GM10248 (cell line): ENCODE measurements at places on chromosomes 11 and 22.
A peak's percentile ranks its signal among the peaks of the same experiment; 100 is the strongest.

DNA sequence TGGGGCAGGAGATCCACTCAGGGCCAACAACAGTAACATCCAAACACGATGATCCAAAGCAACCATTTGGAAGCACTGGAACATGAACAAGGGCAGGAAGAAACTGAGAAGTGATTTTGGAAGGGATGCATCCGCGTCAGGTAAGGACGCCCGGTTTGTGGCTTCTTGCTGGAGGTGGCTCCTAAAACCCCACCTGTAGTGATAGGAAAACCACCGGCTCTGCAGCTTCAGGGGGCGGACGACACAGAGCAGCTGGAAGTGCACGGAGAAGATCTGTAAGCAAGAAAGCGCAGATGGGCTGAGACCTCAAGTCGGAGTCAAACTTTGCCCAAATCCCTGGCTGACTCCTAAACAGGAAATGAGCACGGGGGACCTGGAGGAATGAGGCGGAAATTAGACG, 1066.1 kb downstream of the BRD1 start:
- no peak for DNase-seq

DNA sequence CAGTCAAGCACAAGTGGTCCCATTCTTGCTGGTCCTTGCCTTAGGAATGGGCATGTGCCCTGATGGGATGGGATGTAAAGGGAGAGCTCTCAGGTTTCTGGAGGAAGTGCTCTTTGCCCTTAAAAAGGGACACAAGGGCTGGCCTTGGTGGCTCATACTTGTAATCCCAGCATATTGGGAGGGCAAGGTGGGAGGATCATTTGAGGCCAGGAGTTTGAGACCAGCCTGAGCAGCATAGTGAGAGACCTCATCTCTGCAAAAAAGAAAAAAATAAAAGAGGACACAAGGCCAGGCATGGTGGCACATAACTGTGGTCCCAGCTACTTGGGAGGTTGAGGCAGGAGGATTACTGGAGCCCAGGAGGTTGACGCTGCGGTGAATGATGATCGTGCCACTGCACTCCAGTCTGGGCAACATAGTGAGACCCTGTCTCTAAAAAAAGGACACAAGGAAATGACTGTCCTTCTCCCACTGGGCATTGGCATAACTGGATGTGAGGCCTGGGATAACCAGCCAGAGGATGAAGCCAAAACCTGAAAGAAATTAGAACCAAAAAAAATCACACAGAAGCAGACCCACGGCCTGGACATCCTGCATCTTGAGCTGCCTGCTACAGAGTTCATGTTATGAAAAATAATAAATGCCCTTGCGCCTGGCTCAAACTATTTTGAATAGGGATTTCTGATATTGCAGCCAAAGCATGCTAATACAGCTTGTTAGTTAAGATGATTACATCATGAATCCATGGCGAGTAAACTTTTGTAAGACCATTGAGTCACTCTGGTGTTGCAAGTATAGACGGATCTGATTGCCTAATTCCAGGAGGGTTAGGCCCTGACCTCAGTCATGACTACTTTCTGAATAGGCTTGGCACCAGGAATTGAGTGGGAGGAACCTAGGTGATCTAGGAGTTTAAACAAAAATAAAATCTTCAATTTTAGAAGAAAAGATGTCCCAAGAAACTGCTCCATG, 12.9 kb upstream of the CRKL start:
- DNase-seq: no peak

DNA sequence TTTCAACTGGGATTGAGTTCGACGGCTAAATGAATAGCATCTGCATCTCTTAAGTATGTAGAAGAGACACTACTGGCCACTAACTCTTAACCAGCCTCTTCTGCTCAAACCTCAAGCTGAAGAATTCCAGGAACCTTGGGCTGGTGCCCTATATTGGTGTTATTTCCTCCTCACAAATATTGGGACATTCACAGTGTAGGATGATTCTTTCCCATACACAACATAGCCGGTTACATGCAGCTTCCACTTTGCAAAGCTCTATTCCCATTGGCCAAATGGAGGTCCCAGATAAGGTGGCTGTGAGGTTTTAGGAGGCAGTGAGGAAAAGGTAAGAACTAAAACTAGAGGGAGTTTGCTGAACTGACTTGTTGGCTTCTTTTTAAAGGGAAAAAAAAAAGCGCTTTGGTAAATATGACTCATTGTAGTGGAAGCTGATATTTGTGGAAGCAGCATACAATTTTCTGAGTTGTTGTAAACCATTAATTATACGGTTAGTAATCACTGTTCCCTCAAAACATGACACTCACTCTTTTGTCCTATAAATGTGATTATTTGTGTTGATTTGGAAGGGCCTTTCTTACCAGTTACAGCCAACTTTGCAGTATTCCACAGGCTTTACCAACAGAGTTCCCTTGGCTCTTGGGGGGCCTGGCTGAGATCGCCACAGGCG, 17.6 kb downstream of the C22orf31 start:
- no peak for DNase-seq

DNA sequence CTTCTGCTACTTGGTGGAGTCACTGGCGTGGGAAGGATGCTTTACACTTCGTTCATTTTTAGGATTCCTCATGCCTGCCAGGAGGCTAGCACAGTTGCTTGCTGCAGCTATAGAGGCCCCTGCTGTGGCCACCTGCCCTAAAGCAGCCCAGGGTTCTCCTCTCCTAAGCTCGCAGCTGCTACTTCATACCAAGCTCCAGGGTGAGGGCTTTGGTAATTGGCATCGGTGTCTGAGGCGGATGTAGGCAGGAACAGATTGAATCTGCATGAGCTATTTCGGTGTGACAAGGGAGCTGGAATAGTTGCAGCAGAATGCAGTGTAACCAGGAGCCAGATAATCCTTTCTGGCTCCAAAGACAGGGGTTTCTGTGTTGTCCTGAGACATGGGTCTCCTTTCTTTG, 133.1 kb downstream of the MICAL2 start:
- no peak for DNase-seq

GRCh38 chr11:44698252-44698912, 28.4 kb upstream of the TSPAN18 start:
- no peak for DNase-seq

DNA sequence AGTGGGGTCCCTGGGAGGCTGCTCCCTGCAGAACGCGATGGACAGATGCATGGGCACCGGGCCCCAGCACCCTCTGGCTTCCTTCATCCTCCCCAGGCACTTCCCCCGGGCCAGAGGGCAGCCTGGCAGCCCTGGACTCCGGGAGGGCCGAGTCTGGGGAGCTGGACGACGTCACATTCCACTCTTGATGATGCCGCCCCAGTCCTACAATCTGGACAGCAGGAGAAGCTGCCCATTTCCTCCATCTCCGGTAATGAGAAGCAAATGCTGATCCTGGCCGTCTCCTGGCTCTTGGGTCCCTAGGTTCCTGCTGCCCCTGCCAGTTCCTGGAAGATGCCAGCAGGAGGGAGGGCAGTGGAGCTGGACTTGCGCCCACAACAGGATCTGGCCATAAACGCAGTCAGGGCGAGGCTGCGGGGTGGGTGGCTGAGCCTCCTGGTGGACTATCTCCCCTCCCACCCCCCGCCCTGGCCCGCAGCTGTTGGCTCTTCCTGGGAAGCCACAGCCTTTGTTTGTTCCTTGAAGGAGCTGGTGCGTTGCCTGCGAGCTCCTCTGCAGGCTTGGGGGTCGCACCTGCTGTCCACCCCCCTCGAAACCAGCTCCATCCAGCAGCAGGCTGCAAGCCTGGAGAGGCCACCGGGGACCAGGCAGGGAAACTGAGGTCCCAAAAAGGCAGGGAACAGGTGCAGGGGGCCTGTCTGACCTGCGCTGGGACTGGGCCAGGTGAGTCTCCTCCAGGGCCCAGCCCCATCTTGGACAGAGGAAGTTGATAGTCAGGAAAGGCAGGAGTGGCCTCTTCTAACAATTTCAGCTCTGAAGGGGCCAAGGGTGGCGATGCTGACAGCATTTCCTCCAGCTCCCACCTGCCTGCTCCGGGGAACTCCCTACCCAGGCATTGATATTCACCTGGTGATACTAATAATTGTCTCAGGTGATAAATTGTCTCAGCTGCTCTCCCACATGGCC, 17.9 kb upstream of the MUC6 start:
- no peak for DNase-seq

GRCh38 chr22:36933629-36934417, 20.4 kb downstream of the CSF2RB start:
- no peak for DNase-seq

DNA sequence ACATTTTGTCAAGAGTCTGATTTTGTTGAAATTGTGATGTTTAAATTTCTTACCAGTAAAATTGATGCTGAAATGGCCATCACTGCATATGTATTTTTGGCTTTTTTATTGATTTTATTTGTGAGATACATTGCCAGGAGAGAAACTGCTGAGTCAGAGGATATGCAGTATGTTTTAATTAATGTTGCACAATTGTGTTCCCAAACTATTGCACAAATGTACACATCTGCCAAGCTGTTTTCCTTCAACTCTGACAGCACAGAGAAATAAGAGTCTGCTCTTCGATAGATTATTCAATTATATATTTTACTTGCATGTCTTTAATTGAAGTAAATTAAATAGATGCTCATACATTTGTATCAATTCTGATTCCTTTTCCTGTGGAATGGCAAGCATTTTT, 640.2 kb upstream of the LUZP2 start:
- no peak for DNase-seq

DNA sequence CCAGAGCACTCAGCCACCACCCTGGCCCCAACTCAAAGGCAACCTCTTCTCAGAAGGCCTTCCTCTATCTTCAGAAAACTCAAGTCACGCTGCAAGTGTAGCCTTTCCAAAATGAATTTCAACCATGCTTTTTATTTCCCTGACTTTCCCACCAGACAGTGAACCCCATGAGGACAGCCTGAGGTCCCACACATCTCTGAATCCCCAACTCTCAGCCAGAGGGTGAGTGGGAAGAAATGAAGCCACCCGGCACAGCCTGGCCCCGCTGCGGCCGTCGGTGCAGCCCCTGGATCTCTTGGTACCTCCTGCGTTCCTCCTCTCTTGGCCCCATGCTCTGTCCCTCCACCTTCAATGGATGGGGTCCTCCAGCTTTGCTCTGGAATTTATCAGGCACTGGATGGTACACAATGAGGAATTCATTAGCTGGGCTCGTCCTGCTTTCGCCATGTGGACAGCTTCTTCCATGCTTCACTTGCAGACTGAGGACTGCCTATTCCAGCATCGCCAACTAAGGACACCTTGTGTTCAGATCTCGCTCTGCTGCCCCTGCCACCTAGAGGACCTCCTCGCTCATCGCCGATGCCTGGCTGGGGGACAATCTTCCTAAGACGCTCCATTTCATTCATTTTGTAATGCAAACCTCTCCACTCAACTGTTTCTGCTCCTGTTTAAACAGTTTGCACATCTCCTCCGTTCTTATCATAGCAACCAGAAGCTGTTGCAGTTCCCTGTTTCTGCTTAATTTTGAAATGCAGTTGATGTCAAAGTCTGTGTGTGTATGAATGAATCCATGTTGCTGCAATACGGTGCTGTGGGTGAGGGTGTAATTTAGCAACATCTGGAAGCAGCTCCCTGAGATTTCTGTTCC, 672.1 kb downstream of the TBC1D22A start:
- no peak for DNase-seq

DNA sequence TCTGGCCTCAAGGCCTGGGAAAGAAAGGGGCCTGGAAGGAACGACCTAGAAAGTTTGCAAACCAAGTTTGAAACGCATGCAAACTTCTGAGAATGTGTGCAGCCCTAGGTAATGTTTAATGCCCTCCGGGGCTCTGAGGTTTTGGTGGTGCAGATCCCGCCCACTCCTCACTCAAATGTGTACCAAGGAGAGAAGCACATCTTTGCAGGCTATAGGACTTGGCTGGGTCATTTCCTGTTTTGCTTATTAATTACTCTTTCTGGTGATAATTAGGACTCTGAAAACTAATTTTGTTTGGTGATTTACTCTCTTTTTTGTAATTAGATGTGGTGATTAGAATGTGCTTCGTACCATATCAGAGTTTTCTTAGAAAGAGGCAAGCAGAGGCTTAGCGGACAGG, 625.9 kb upstream of the CADM1 start:
- no peak for DNase-seq

- DNase-seq: peak; percentile 69
Observed at GRCh38 chr11:86116386-86116726, 47.5 kb upstream of the PICALM start.

GRCh38 chr22:47333625-47334024, 571.2 kb downstream of the TBC1D22A start:
- DNase-seq: no peak

- no peak for DNase-seq
Observed at GRCh38 chr11:77548552-77549445, 41.0 kb upstream of the AQP11 start.

- no peak for DNase-seq
Observed at GRCh38 chr11:129141748-129142523, 50.2 kb downstream of the ARHGAP32 start.

GRCh38 chr11:68584097-68584496, 100.2 kb upstream of the GAL start:
- DNase-seq: peak; percentile 53

DNA sequence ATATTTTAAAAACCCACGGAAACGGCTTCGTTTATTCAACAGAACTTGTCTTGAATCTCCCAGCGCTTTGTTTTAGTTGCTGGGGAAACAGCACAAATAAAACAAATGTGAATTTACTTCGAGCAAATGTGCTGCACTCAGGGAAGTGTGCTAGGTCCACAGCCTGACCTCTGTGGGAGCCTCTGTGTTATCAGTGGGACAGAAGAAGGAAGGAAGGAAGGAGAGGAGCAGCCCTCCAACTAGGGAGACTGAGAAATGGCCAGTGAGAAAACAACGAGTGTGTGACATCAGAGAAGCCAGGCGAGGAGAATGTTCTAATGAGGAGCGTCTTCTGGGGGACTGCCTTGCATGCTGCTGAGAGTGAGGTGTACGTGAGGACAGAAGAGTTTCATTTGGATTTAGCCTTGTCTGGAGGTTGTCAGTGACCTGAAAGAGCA, 42.7 kb downstream of the PPP6R3 start:
- no peak for DNase-seq

GRCh38 chr11:31422703-31423102, 53.0 kb downstream of the DNAJC24 start:
- no peak for DNase-seq

DNA sequence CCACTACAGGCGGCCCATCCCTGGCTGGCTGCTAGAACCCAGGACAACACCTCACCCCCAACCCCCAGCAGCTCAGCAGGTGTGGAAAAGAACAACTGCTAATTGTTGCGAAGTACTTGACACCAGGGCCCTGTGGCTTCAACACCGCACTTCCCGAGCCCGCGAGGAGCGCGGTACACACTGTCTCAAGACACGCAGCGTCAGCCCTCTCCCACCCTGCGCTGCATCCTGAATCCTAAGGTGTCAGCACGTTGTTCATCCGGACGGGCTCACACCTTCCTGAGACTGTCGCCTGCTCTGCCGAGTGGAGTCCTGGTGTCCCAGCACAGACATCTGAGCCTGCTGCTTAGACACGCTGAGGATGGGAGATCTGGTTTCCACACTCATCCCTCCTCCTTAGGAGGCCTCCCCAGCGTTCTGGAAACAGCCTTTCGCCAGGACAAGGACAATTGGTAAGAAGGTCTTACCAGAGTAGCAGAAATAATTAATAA, 1336.2 kb downstream of the BRD1 start:
- no peak for DNase-seq

GRCh38 chr11:130063451-130063850, 6.2 kb upstream of the APLP2 start:
- no peak for DNase-seq
